Left ventricle myocardium inferior (tissue), 1 donor: ENCODE measurements at places on chromosomes 5 and 9. TPM values are rescaled to one million over a fixed set of nuclear protein-coding genes. Genes with fewer than 3 reads are reported as not detected.

Gene FBP2
- total RNA-seq: 0.33 TPM

Gene MXD3
- total RNA-seq: 2.3 TPM

Gene ZNF79
- total RNA-seq: 6.2 TPM

Gene SMAD5
- 34.8 TPM for total RNA-seq
